Activated gamma-delta T cell (primary cell): ENCODE measurements at places on chromosomes 2 and 18.

- DNase-seq = no peak
Observed at GRCh38 chr18:40897884-40898283, 1057.2 kb upstream of the PIK3C3 start.

DNA sequence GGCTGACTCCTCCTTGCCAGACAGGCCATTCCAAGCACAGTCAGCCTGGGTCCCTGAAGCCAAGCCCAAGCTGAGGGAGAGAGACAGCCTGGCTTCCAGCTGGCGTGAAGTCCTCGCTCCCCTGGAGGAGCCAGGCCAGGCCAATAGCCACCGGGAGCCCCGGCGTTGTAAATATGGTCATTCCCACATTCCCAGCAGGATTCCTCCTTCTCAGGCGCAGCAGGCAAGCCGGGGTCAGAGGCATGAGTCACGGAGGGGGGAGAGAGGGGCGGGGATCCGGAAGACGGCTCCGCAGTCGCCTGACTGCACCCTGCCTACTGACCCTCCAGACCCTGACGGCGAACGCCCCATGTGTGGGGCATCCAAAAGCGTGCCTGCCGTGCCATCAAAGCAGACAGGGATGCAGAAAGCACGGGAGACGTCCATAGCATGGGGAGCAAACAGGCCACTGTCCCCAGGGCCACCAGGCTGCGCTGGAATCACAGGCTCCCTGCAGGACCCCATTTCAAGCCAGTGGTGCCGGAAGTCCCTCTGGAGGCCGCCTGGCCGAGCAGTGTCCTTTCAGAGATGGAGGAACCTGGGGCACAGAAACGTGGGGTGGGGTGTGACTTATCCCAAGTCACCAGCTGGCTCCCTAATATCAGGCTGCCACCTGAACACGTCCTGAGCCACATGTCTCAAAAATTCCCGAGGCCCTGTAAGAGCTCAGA is 48.2 kb downstream of the TWIST2 start:
- DNase-seq = no peak

DNA sequence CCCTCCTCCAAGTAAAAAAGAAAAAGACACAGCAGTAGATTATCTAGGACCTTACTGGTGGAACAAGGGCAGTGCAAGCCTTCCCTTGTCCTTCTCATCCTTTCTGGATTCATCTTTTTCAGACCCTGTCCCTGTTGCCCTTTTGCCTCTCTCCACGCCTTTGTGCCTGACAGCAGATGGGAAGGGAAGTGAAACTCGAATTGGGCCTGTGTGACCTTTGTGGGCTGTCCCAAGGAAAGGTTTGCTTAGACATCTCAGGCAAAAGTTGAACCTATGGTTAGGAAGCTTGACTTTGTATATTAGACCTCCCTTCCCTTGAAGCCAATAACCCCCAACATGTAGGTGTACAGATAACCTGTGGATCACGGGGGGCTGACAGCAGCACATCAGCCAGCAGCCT is 185.3 kb downstream of the PRKCE start:
- DNase-seq = no peak

DNA sequence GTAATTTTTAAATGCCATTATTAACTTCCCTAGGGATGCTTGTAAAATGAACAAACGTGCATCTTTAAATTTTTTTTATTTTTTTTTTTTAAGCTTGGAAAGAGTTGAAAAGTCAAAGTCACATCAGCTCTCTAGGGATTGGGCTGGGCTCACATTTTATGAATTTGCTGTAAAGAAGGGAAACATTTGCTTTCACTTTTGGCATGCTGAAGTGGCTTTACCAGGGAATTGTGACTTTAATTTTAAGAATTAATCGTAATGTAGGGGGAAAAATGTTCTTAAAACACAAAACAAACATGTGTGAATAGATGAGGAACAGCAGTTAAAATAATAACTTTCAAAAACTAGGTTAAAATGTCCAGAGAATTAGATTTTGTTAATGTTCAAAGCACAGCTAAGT is 123.0 kb downstream of the AGAP1 start:
- no peak for DNase-seq

DNA sequence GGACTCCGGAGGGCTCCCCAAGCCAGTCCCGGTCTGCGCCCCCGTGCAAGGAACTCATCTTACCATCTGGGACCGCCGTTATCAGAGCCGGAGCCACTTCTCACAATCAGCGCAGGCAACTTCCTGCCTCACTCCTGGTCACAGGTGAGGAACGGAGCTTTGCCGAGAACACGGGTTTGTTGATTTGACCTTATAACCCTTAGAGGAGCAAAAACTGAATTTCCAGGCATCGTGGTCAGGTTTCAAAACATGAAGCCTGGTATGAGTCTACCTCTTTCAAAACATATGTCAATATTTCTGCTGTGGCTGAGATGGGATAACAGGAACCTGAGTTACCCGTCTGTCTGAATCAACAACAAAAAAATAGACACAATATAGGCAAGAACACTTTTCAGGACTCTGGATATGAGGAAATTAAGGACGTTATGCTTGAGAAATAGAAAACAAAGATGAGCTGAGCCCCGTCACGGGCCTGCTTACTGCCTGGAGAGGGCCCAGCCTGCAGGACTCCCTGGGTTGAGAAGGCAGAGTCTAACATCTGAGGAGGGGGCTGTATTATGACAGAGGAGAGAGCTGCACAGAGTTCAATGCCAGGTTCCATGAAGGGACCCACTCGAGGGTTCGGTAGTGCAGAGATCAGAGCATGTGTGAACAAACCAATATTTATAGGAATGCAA is 148.7 kb downstream of the NDUFA10 start:
- no peak for DNase-seq

GRCh38 chr18:48007955-48008701 is 77.7 kb upstream of the SMAD2 start:
- DNase-seq = no peak

DNA sequence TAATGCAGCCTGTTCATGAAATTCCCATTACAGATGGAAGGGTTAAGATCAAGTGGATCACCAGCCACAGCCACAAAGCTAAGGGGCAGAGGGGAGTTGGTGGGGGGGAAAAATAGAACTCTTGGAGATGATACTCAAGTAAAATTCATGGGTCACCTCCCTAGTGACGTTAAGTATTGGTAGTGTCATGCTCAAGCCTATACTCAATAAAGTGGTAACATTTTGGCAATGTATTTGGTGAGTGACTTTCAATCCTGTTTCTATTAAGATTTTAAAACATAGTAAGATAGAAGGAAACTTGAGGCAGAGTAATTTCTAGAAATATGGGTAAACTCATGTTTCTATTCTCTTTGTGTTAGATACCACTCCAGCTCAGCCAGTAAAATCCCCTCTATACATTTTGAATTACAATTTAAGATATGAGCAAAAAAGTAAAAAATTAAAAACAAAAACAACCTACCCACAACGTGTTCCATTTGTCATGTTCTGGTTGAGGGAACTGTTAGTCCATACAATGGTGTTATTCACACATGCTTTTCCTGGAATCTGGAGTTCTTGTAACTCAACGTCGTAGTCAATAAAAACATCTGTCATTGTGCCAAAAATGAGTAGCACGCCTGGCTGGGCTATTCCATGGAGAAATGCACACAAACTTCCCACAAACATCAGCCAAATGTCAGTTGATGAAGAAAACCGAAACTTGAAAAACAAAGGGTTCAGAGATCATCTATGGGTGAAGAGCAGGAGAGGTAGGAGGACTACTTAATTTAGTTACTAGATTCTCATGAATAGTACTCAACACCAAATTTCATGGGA is 18.1 kb downstream of the ABCB11 start:
- DNase-seq = no peak

GRCh38 chr18:70931942-70932814 is 643.3 kb downstream of the SOCS6 start:
- DNase-seq = no peak

DNA sequence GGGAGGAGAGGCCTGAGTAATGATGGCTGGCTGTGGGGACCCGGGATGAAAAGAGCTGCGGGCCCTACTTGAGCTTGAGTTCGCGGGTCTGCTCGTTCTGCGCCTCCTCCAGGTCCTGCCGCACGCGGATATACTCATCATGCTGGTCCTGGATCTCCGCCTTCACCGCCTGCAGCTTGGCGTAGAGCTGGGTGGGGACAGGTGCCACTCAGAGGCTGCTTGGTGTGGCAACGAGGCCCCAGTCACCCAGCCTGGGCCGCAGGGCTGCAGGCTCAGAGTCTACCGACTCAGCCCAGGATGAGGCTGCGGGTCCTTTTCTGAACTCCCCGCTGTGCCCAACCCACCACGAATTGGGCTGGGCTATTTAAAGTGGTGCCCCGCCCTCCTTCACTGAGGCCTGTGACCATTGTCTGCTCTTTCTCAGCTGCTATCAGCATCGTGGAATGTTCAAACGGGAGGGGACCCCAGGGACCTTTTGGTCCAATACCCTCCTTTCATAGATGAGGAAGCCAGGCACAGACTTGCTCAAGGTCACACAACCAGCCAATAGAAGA is 28.0 kb downstream of the KIF3C start:
- DNase-seq = no peak

DNA sequence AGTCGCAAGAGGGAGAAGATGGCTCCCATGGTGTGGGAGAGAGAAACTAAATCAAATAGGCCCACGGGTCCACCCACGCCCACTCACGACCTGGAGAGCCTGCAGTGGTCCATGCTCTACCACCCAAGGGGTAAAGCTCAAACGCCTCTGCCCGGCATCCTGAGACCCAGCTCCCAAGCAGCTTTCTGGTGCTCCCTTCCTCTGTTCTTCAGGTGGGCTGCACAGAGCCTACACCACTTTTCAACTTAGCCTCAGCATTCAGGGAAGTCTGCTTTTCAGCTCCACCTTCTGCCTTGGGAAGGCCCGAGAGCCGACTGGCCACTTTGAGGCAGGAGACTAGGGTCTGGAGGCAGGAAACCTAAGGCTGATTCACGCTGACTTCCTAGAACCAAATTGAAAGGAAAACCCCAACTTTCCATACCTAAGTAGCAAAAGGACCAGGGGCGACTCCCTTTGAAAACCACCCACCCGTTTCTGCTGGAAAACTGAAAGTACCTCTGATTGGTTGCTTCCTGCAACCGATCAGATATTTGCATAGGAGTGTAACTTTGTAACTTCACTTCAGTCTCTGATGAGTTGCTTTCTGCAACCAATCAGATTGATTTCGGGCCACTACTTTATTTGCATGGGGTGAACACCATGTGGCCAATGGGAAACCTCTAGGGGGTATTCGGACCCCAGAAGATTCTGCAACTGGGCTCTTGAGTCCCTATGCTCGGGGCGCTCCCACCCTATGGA is 26.8 kb upstream of the SPATA3 start:
- no peak for DNase-seq

DNA sequence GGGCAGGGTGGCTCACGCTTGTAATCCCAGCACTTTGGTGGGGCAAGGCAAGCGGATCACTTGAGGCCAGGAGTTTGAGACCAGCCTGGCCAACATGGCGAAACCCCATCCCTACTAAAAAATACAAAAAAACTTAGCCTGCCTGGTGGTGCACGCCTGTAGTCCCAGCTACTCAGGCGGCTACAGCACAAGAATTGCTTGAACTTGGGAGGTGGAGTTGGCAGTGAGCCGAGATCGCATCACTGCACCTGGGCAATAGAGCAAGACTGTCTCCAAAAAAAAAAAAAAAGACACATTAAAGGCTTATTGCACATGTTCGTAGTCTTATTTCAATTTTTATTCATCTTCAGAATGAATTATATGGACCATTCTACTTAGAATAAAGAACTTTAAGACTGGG is 110.2 kb downstream of the BMPR2 start:
- no peak for DNase-seq

DNA sequence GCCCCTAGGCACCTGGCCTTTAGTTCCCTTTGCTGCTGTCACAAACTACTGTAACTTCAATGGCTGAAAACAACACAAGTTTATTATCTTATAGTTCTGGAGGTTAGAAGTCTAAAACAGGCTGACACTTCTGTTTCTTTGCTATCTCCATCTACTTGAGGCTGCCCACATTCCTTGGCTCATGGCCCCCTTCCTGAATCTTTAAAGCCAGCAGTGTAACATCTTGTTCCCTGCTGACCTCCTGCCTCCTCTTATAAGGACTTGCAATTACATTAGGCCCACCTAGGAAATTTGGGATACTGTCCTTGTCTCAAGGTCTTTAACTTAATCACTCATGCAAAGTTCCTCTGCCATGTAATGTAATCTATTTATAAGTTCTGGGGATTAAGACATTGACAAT is 6.5 kb downstream of the SMYD1 start:
- no peak for DNase-seq

DNA sequence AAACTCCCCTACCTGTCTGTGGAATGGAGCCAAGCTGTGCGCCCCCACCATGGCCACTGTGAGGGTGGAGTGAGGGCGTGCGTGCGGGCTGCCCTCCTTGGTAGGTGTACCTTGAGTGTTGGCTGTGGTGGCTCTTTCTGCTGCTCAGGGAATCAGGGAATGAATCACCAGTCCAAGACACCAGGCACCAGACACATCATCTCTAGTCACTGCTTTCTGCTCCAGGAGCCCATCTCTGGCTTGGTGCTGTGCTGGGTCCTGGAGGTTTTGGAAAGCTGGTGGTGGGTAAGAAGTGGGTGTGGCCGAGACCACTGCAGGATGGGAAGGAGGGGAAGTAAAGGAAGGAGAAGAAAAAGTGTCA is 209.9 kb downstream of the SEPTIN10 start:
- DNase-seq = no peak

DNA sequence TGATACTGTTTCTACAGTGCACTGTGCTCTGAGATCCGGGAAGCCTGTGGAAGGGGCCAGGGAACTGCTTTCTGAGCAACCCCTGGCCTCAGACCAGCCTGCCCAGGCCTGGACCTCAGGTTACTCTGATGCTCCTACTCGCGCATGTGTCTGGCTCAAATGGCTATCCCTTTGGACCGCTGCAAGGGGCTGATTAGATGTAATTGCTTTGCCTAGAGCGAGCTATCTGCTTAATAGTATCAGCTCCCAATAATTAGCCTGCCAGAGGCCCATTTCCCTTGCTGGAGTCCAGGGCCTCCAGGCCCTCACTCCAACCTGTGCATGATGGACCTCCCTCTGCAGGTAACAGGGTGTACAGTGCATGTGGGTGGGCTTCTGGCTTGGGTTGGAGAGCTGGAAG is 7.2 kb upstream of the KCNK3 start:
- no peak for DNase-seq

DNA sequence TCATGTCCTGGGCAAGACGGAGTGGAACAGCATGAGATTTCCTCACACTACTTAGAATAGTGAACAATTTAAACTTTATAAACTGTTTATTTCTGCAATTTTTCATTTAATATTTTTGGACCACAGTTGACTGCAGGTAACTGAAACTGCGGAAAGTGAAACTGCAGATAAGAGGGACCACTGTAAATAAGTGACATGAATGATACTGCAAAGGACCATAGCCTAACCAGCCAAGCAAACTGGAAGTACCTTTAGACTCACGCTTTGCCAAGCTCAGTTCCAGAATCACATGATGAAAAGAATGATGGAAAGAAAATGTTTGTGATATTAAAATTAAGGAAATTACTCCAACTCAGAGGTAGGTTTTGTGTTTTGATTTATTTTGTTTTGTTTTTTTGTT is 94.6 kb upstream of the ITGA4 start:
- DNase-seq = no peak
